Right ventricle myocardium inferior (tissue), 1 donor: ENCODE measurements at places on chromosomes 2 and 18. TPM values are rescaled to one million over a fixed set of nuclear protein-coding genes. Genes with fewer than 3 reads are reported as not detected.

Gene CD8A
- 1.2 TPM for total RNA-seq

Gene PIEZO2
- 0.11 TPM for total RNA-seq

Gene CIB4
- not detected for total RNA-seq

Gene CRYGD
- not detected for total RNA-seq

Gene LOXHD1
- total RNA-seq = 0.35 TPM

- no peak for DNase-seq
Observed at GRCh38 chr2:3040066-3040428, 337.6 kb downstream of the EIPR1 start.

- no peak for DNase-seq
Observed at GRCh38 chr2:106566050-106566449, 78.9 kb downstream of the CD8B2 start.

GRCh38 chr2:232649033-232649432, 15.6 kb downstream of the EFHD1 start:
- no peak for DNase-seq

DNA sequence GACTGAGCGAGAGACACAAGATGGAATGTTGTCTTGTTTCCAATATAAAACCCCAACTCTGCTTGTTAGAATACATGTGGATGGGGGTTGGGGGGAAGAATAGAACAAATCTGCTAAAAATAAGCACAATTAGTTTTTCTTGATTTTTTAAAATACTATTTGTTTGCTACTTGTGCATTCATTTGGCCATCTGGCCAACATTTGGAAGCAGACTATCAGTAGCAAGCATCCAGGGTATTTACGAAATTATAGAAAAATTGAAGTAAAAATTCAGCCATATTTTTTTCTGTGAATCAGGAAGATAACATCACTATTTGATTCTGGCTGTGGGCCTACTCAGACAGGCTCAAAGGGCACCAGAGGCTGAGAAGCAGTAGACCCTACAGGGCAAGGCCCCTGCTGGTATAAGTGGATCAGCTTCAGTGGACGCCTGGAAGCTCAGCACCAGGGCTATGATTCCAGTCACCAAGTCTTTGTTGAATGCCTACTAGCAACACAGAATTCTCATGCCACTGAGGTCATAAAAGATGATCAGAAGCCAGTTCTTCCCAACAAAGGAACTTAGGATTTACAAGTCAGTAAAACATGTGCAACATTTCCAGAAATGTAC, 133.9 kb downstream of the CCBE1 start:
- no peak for DNase-seq

- no peak for DNase-seq
Observed at GRCh38 chr2:151637271-151637781, 97.0 kb downstream of the NEB start.

GRCh38 chr2:41970988-41971660, 76.7 kb upstream of the PKDCC start:
- no peak for DNase-seq
